GM12892 (cell line): ENCODE measurements at places on chromosomes 6 and 20.
A peak's percentile ranks its signal among the peaks of the same experiment; 100 is the strongest.

DNA sequence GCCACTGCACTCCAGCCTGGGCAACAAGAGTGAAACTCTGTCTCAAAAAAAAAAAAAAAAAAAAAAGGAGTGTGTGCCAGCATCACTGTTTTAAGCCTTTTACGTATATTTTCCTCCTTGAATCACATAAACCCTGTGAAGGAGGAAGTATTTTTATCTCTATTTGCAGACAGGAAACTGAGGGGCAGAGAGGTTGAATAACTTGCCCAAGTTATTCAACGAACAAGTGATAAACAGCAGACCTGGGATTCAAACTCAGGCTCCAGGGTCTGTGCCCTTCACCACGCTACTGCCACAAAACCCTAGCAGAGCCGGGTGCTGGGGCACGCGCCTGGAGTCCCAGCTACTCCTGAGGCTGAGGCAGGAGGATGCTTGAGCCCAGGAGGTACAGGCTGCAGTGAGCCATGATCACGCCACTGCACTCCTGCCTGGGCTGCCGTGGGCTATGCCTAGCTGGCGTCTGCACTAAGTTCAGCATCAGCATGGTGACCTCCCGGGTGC is 9.4 kb upstream of the AVP start:
- no peak for DNase-seq

DNA sequence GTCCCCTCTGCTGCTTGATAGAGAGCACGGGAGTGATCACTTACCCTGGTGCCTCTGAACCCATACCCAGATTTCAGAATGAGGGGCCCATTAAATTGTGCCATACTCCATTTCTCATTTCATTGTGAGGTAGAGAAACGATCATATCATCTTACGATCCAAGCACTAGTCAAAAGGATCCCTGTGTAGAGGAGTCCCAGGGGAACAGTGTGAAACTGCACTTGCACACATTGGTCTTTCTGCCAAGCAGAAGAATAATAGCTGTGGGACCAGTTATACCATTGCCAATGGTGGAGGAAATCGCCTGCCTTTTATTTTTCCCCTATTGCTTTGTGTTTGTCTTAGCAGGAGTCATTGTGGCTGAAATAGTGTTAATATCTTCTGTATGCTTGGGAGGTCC is 161.9 kb downstream of the FARS2 start:
- DNase-seq = no peak

- no peak for DNase-seq
Observed at GRCh38 chr6:8017276-8017701, 46.9 kb downstream of the BLOC1S5 start.

- DNase-seq = no peak
Observed at GRCh38 chr6:108650781-108651180, 90.1 kb downstream of the FOXO3 start.

- no peak for DNase-seq
Observed at GRCh38 chr20:20014659-20015058, 2.5 kb upstream of the NAA20 start.

- DNase-seq = no peak
Observed at GRCh38 chr20:21100578-21101452, 5.3 kb downstream of the LINC00237 start.

- DNase-seq = no peak
Observed at GRCh38 chr6:136371959-136372358, 82.3 kb upstream of the BCLAF1 start.

DNA sequence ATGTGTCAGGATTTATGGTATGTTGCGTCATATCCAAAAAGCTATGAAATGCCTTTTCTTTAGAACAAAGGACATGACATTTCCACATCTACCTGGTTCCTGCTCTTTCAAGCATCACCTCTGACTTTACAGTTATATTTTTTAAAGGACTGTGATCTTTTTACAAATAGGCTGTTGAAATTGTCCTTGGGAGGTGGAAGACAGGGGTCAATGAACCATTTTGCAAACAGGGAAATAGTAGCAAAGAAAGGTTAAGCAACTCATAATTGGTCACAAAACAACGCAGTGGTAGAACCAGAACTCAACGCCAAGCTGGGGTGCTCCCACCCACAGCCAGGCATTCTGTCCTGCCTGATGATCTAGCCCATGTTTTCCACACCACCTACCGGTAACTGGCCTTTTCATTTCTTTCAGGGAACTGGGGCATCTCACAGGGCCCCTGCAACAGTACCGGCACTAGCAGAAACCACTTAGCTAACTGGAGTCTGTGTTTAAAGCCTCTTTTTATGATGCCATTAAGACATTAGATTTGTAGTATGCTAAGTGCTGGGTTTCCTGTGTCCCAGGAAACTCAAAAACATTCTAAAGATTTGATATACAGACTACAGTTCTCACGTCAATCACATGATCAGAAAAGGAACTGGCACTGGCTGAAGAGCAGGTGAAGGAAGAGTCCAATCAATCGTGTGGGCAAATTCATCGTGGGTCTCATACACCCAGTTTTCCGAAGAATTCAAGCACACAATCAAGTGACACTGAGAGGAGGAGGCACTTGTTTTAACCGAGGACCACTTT is 13.9 kb downstream of the ZNF217 start:
- no peak for DNase-seq

GRCh38 chr20:4681991-4682401 is 39.7 kb upstream of the PRND start:
- no peak for DNase-seq

DNA sequence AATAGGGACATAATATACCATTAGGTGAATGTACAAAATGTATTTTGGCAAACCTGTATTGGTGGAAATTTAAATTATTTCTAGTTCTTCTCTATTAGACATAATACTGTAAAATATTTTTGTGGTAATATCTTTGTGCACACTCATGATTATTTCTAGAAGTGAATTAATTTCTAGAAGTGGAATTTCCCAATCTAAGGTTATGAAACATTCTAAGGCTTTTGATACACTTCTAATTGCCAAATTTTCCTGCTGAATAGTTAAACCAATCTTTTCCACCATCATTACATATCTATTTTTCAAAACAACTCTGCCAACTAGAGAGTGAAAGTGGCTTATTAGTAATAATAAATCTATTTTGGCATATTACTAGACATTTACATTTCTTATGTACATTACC is 1.8 kb upstream of the CCND3 start:
- no peak for DNase-seq

DNA sequence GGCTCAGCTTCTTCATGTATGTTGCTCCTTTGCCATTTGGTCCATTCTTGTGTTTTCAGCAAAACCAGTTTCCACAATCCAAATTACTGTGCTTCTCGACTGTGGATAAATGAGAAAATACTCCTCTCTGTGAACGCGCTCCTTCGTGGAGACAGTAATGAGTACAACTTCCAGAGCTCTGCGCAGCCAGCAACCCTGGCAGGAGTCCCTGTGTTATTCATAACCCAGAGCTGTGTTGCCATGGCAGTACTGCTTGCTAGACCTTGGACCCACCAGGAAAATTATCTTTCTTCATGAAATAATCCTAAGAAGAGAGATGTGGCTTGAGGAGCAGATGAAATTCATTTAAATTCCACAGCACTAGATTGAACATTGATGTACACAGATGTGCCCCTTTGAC is 73.7 kb downstream of the SLC22A3 start:
- DNase-seq = no peak

DNA sequence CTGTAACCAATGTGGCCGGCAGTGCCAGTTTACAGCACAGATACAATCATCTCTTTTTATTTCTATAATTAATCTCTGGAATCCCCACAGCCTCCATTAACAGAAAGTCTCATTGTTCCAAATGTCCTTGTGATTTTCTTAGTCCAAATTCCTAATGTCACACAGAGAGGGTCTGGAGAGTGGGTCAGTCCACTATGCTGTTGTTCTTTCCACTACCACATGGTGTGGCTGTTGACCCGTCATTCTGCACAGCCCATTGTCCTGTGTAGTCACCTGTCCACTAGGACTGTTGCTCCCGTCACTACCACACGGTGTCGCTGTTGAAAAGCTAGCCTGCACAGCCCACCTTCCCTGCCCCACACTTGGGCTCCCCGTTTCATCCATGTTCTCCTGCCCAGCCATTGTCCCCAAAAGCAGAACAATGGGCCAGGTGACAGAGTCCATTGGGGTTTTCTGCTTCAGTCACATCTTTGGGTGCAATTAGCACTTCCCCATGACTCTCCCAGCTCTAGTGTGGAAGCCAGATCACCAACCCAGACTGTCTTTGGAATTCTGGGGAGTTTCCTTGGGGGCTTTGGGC is 8.6 kb upstream of the LBP start:
- no peak for DNase-seq

- no peak for DNase-seq
Observed at GRCh38 chr20:37123441-37123840, 27.6 kb upstream of the RBL1 start.

GRCh38 chr6:145015739-145016558 is 719.4 kb downstream of the EPM2A start:
- peak; percentile 5 for DNase-seq

DNA sequence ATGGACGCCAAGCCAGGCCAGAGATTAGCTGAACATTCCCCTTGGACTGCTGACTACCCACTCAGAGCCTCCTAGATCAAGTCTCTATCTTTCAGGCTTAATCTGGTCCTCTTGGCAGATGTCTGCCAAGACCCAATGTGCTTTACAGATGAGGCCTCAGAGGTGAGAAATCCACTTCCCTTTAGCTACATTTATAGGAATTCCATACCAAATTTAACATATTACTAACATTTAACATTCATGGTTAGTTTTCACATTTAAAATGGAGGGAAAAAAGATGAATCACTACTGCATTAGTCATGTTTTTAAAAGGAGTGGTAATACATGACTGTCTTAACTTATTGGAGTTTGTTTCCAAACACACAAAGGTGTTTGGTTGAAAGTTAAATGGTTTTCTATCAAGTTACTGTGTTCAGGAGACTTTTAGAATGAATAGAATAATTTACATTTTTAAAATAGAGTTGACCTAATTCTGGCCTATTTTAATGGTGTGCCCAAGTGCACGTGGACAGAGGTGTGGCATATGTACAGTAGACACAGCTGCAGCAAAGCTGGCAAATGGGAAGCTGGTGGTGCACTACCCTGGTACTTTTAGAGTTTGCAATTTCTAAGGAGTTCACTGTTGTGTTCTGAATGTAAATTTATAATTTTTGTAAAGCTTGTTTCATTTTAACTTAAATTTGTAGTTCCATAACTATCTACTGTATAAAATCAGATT is 41.9 kb upstream of the CALHM6 start:
- DNase-seq = no peak

GRCh38 chr6:116405652-116406356 is 35.1 kb downstream of the DSE start:
- no peak for DNase-seq

- no peak for DNase-seq
Observed at GRCh38 chr6:111430605-111431376, 52.2 kb downstream of the REV3L start.

- DNase-seq = no peak
Observed at GRCh38 chr6:36443471-36444428, 950 bp downstream of the KCTD20 start.

- no peak for DNase-seq
Observed at GRCh38 chr6:148564494-148565035, 182.3 kb upstream of the UST start.

DNA sequence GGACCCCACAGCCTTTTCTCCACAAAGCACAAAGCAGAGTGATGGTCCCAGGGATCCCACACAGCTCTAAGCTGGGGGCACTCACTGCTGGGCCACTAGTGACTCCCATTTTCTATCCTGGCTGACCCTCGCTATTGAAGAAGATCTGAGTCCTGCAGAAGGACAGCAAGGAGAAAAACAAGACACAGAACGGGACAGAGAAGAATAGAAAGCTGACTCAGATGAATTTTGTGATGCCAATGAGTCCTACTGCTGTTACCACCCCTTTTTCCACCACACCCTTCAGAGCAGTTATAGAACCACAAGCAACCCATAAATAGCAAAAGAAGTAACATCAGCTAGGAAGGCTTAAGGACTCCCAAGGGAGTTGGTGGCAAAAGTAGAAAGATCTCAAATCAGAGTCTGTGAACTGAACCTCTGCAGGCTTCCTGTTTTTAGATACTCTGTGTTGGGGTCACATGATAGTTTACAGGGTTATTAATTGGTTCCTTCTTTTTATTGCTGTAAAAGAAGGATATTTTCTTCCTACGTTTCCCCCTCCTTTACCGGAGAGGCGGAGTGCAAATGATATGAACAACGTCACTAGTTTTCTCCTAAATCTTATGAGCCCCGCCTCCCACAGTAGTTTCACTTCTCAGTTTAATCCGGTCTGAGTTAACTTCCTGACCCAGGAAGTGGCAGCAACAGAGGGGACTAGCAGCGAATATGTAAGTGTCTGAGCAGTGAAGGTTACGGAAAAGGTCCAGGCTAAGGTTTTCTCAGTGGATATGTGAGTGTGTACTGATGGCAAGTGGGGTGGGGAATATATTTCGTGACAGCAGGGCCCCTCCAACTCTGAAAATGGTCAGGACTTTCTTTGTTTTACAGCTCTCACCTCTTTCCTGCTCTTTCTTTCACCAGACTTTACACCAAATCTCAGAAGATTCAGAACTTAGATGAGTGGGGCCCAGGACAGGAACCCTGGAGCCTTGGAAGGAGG is at the start of gene TRIM38:
Gene TRIM38, plus strand, starts transcription at position 654 of the 979 bp plus-strand sequence. CDS start 3,721 bp downstream, outside the sequence.
- peak; percentile 37 for DNase-seq

- DNase-seq = no peak
Observed at GRCh38 chr6:20907486-20908071, 373.3 kb downstream of the CDKAL1 start.

- DNase-seq = no peak
Observed at GRCh38 chr6:105651969-105652368, 249.1 kb upstream of the PREP start.

DNA sequence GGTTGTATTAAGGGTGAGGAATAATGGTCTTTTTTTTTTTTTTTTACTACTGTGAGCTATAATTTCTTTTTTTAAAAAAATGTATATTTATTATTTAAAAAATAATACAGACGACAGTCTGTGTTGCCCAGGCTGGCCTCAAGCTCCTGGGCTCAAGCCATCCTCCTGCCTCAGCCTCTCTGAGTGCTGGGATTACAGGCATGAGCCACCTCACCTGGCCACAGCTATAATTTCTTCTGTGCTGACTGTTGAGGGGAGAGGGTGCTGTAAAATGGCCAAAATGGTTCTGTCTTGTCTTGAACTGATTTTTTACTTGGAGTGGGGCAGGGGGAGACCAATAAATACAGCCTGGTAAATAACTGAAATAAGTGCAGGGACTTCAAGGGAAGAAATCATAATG is 3.6 kb downstream of the SRSF3 start:
- no peak for DNase-seq

DNA sequence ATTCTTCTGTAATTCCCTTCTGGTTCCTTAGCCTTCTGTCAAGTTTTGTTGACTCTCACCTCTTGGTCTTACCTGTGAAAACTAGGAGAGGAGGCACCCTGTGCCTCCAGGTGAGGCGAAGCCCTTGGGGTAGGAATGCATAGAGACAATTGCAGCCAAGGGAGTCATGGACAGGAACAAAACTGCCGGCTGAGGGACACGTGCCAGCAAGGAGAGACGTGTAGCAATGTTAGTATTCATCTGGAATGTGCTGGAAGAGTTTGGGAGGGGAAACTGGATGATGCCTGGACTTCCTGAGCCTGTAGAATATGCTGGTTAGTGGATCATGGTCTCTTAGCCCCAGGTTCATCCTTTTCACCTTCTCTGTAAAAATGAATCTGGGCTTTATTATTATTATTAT is 3.9 kb upstream of the TIAM2 start:
- DNase-seq = no peak

- DNase-seq = no peak
Observed at GRCh38 chr6:15485936-15486335, 176.9 kb downstream of the DTNBP1 start.

GRCh38 chr6:168013250-168013915 is 15.9 kb downstream of the KIF25 start:
- DNase-seq = no peak
